ENCODE measurements at places on chromosomes 1 and 21. TPM values are rescaled to one million over a fixed set of nuclear protein-coding genes. Genes with fewer than 3 reads are reported as not detected.

C1orf185 gene
- total RNA-seq, result not detected

DNA sequence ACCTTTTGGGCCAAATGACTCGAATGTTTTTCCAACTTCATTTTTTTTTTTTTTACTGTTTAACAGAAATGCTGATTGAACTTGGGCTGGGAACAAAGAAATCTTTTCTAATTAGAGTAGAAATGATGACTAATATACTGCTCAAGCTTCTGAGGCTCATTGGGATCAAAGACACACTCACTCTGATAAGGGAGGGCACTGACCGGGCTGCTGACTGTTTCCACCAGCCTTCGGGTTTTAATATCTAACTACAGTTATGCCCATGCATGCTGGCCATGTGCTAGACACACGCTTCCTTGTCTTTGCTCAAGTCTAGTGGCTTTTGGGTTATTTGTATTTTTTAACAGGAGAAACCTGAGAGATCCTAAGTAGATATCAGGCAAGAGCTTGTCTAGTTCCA lies 16.8 kb downstream of the ZBTB18 start:
- H3K4me3 ChIP-seq, result no peak overlapping the region
- no peaks in the 10 kb centered on the region for H3K27me3 ChIP-seq
- peaks cover 4% of the 10 kb centered on the region for H3K4me1 ChIP-seq
- no peaks in the 10 kb centered on the region for H3K36me3 ChIP-seq

DNA sequence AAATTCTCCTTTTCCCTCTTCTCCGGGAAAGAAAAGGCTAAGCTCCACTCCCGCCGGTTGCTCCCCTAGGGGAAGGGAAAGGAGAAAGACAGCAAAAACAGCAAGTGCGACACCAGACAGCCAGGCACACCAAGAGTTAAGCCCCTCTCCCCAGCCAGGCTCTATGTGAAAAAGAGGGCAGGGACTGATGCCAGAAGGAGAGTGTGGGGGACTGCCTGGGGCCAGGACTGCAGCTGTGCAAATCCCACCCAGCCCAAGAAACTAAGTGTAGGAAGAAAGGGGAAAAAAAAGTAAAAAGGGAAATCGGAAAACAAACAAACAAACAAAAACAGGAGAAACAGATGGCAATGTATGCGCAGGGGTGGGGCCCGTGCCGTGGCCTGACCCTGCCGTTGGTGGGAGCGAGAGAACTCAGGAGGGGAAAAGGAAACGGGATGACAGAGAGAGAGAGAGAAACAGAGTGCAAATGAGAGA lies 27.7 kb upstream of the FMO1 start:
- H3K27me3 ChIP-seq, result no peaks in the 10 kb centered on the region
- H3K36me3 ChIP-seq, result no peaks in the 10 kb centered on the region
- H3K27ac ChIP-seq, result no peak overlapping the region
- H3K4me1 ChIP-seq, result peaks cover 23% of the 10 kb centered on the region
- DNase-seq, result peak; percentile 88

DNA sequence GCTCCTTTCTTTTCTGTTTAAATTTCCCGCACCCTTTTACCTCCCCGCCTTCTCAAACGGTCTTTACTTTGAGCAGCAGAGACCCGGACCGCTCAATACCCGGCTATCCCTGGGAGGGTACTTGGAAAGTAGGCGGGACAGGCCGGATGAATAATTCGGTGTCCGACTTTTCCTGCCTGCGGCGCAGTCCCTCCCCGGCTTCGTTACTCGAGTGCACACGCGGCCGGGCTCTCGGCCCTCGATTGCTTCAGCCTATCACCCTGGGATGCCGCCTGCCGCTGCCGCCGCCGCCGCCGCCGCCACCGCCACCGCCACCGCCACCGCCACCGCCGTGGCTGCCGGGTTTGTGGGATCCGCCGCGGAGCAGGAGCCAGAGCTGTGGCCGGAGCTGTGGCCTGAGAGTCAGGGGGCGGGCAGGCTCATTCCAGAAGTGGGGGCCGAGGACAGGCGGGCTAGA lies 382 bp upstream of the RASAL2 start:
- H3K4me1 ChIP-seq, result peaks cover 28% of the 10 kb centered on the region
- peak; percentile 98 for DNase-seq
- H3K36me3 ChIP-seq, result no peaks in the 10 kb centered on the region
- peak overlapping the region; percentile 75 for H3K4me3 ChIP-seq
- no peaks in the 10 kb centered on the region for H3K27me3 ChIP-seq

DNA sequence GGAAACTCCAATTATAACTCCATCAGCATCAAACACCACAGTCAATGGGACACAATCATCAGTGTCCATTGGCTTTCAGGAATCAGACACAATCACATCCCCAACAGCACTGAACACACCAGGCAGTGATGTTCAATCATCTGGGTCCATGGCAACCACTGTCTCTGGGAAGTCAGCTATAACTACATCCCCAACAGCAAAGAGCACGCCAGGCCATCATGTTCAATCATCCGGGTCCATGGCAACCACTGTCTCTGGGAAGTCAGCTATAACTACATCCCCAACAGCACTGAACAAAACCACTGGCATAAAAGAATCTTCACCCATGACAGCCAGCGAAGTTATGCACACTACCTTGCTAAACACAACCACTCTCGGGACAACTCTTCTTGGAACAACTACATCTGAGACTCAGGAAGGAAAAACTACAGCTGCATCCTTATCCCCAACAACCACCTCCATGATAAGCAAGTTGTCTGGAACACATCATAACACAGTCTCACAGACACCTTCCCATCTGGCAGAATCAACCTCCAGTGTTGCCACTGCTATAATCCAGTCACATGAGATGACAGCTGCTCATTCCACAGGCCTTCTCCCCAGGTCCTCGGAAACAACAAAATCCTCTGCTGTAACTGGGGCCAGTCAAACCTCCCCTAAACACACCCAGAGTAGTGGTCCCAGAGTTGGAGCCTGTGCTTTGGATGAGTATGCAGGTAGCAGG lies 19.9 kb downstream of the CATSPER4 start:
- H3K36me3 ChIP-seq, result no peaks in the 10 kb centered on the region
- H3K27ac ChIP-seq, result no peak overlapping the region
- no peak overlapping the region for H3K4me3 ChIP-seq
- DNase-seq, result peak; percentile 15
- no peaks in the 10 kb centered on the region for H3K27me3 ChIP-seq

ZNF496 gene
- total RNA-seq, result 108 TPM

DNA sequence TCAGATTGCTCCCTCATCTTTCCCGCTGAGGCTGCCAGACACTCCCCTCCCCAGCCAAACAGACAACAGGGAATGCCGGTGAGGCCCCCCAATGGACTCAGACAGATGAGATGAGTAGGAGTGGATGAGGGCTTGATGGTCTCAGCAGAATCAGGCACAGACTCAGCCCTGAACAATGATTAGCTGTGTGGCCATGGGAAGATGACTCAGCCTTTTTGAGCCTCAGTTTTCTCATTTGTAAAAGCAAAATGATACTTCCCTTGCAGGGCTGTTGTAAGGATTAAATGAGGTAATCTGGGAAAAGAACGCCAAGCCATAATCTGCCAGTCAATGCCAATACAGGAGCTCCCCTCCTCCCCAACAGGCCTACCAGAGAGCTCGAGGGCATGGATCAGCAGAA lies 12.4 kb downstream of the C1orf198 start:
- DNase-seq, result no peak
- no peak overlapping the region for H3K4me3 ChIP-seq
- peaks cover 3% of the 10 kb centered on the region for H3K36me3 ChIP-seq
- H3K27me3 ChIP-seq, result no peaks in the 10 kb centered on the region

GRCh38 chr1:66652556-66652955 lies 99.7 kb upstream of the DYNLT5 start:
- no peaks in the 10 kb centered on the region for H3K4me1 ChIP-seq
- H3K4me3 ChIP-seq, result no peak overlapping the region
- DNase-seq, result no peak
- H3K36me3 ChIP-seq, result no peaks in the 10 kb centered on the region
- no peak overlapping the region for H3K27ac ChIP-seq
- H3K27me3 ChIP-seq, result no peaks in the 10 kb centered on the region

DMRTA2 gene
- 0.12 TPM for total RNA-seq

MYBPH gene
- total RNA-seq, result 1.4 TPM

FLG gene
- total RNA-seq, result not detected

ERVH48-1 gene
- total RNA-seq, result 0.07 TPM

C1orf56 gene
- 11.6 TPM for total RNA-seq

DNA sequence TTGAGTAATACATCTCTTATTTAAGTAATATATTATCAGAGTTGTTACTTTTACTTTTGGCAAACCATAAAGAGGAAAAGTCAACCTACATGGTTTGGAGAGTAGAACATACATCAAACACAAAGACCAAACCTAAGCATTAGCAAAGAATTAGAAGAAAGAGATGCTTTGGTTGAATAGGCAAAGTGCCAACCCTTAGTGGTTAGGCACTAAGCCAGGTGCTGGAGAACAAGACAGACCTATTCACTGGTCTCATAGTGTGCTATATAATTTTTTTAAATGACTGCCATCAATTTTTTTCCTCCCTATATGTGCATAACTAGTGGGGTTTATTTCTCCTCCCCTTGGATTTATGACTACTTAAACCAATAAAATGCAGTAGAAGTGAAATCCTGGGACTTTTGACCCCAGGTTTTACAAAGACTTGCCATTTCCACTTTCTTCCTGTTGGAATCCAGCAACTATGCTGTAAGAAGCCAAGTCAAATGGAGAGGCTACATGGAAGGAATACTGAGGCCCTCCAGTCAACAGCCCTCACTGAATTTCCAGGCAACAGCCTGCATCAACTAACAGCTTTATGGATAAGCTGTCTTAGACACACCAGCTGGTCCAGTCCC lies 69.8 kb upstream of the HAO2 start:
- peaks cover 6% of the 10 kb centered on the region for H3K4me1 ChIP-seq
- no peak overlapping the region for H3K27ac ChIP-seq
- peak; percentile 76 for DNase-seq
- no peaks in the 10 kb centered on the region for H3K27me3 ChIP-seq

- no peaks in the 10 kb centered on the region for H3K4me1 ChIP-seq
- no peak for DNase-seq
- no peak overlapping the region for H3K27ac ChIP-seq
- no peak overlapping the region for H3K4me3 ChIP-seq
Measured at GRCh38 chr1:38786040-38786436, 73.5 kb downstream of the RRAGC start.

- DNase-seq, result no peak
- H3K27me3 ChIP-seq, result no peaks in the 10 kb centered on the region
- H3K36me3 ChIP-seq, result no peaks in the 10 kb centered on the region
- H3K4me1 ChIP-seq, result no peaks in the 10 kb centered on the region
- H3K4me3 ChIP-seq, result peak overlapping the region; percentile 54
- H3K27ac ChIP-seq, result no peak overlapping the region
Measured at GRCh38 chr1:204505674-204506200, 10.5 kb upstream of the MDM4 start.

GRCh38 chr1:75901371-75901770 lies 30.8 kb downstream of the ASB17 start:
- no peaks in the 10 kb centered on the region for H3K27me3 ChIP-seq
- H3K36me3 ChIP-seq, result no peaks in the 10 kb centered on the region
- no peaks in the 10 kb centered on the region for H3K4me1 ChIP-seq
- H3K27ac ChIP-seq, result no peak overlapping the region
- no peak overlapping the region for H3K4me3 ChIP-seq

GRCh38 chr1:25243907-25244306 lies 3.3 kb downstream of the RSRP1 start:
- no peaks in the 10 kb centered on the region for H3K27me3 ChIP-seq
- DNase-seq, result no peak
- H3K4me1 ChIP-seq, result peaks cover 23% of the 10 kb centered on the region
- no peak overlapping the region for H3K4me3 ChIP-seq
- H3K36me3 ChIP-seq, result peaks cover 42% of the 10 kb centered on the region

- peak; percentile 76 for DNase-seq
- H3K4me1 ChIP-seq, result no peaks in the 10 kb centered on the region
- no peak overlapping the region for H3K27ac ChIP-seq
Measured at GRCh38 chr21:42145569-42146272, 73.2 kb upstream of the ABCG1 start.

All from cardiac muscle cell (in vitro differentiated cells and primary cell).